ENCODE measurements at places on chromosomes 16 and 17. TPM values are rescaled to one million over a fixed set of nuclear protein-coding genes. Genes with fewer than 3 reads are reported as not detected.

Gene ATP2A1
- 4.6 TPM for total RNA-seq

Gene GLP2R
- not detected for total RNA-seq

- no peak for DNase-seq
Observed at GRCh38 chr16:78323315-78323714, 223.9 kb downstream of the WWOX start.

Gene MYO15B
- total RNA-seq, result 41.9 TPM

GRCh38 chr17:9928601-9929333 is 23.7 kb upstream of the RCVRN start:
- peak; percentile 80 for DNase-seq

Gene UNK
- 35.6 TPM for total RNA-seq

Gene ZFP90
- 14.8 TPM for total RNA-seq

Gene TBL3
- 53.3 TPM for total RNA-seq

Gene C17orf107
- total RNA-seq, result 4.4 TPM

DNA sequence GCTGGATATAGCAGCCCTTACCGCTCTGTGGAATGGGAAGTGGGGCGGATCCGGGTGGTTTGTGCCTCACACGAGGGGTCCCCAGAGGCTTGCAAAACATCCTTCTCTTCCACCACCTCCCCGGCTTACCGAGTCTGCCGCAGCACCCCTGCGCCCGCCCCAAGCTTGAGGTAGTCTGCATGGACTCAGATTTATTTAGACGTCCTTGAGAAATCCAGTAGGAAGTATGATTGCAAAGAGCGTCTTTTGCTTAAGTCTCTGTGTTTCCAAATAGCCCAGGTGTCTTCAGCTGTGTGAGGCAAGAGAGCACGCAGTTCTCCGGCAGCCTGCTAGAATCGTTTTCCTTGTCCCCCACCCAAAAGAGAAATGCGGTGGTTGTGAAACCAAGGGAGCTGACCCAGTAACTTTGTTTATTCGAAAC is 2.4 kb downstream of the KIAA0513 start:
- DNase-seq, result no peak

DNA sequence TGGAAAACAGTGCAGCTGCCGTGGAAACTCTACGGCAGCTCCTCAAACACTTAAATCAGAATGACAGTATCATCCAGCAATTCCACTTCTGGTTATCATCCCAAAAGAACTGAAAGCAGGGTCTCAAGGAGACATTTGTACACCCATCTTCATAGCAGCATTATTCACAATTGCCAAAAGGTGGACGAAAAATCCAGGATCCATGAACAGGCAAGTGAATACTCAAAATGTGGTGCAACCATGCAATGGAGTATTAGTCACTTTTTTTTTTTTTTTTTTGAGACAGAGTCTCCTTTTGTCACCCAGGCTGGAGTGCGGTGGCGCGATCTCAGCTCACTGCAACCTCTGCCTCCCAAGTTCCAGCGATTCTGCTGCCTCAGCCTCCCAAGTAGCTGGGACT is 10.6 kb upstream of the AATK start:
- DNase-seq, result no peak

Gene SECTM1
- 0.28 TPM for total RNA-seq

DNA sequence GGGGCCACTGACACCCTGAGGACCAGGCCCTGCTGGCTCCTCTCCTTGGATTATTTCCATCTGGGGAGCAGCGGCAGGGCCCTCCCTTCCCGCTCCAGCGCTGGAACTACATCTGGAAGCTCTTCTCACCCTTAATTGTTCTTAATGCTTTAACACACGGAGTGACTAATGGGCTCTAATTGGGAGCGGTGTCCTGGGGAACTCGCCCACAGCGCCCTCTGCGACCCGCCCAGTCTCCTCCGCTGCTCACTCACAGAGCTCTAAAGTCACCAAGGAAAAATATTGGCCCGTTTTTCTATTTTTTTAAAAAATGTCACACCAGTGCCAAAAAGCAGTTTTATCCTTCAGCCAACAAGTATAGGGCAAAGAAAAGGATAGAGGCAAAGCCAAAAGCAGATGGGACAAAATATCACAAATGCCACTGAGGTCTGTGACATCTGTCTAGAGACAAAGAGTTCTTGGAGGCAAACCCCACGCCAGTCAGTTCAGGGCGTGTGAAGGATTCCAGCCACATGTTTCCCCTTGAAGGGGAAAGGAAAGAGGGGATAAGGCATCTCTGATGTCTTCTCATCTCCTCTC is 134.7 kb downstream of the RBFOX3 start:
- peak; percentile 62 for DNase-seq

Gene PHB1
- total RNA-seq, result 351 TPM

Gene SNRNP25
- total RNA-seq, result 78.5 TPM

DNA sequence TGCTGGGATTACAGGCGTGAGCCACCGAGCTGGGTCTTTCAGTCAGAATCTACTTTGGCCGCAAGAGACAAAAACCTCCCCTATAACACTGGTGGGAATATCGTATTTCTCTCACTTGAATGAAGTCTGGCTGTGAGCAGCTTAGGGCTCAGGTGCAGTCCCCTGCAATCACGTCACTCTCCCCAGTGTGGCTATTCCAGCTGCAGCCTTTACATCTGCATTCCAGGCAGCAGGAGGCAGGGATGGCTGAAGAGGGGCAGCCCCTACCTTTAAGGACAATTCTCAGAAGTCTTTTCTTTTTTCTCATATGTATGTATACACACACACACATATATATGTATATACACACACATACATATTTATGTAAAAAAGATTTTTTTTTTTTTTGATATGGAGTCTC is 3.0 kb downstream of the DEF8 start:
- DNase-seq, result no peak

- DNase-seq, result peak; percentile 30
Observed at GRCh38 chr17:66720027-66720426, 114.9 kb upstream of the CACNG5 start.

Gene FOXC2
- total RNA-seq, result not detected

GRCh38 chr17:75822119-75822799 is 21.9 kb downstream of the UNC13D start:
- peak; percentile 30 for DNase-seq

Gene KRTAP17-1
- not detected for total RNA-seq

DNA sequence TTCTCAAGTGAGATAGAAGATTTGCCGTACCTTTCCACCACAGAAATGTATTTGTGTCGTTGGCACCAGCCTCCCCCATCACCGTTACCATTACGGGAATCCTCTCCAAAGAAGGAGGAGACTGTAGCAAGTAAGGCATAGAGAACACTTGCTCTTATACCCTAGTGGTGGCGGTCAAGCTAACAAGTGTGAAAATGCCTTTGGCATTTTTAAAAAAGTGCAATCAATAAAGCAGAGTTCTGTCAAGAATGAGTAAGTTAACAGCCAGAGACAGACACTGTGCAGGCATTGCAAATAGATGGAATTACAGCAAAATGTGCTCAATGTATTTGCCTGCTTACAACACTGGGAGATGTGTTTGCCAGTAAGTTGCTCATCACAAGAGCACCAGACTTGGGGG is 7.7 kb downstream of the MSL1 start:
- DNase-seq, result no peak

GRCh38 chr17:58691701-58692238 is at the start of gene TEX14:
TSS of gene TEX14 (minus strand) at chr17:58692045. CDS start at chr17:58652001, 40,044 bp downstream.
- peak; percentile 34 for DNase-seq

DNA sequence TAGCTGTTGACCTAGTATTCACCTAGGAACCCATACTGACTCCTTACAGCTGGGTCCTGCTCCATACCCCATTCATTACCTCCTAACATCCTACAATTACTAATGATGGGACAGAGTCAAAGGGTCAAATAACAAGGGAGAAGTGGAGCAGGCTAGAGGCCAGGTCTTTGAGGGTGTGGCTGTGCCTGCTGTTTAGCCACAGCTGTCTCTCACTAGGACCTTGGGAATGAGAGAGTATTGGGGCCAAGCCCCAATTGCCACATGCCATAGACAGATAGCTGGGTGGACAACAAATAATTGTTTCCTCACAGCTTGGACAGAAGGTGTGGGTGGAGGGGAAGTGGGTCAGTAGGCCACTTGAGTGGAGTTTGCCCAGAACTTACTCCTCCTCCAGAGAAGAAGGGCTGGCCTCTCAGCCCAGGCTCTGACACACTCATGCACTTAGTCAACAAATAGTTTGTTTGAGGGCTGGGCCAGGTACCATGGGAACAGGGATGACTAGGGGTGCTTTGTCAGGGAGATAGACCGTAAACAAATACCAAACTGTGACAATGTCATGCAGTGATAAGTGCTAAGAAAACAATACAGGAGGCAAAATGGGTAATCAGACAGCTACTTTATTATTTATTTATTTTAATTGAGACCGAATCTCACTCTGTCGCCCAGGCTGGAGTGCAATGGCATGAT is 10.2 kb upstream of the CENPT start:
- peak; percentile 78 for DNase-seq

DNA sequence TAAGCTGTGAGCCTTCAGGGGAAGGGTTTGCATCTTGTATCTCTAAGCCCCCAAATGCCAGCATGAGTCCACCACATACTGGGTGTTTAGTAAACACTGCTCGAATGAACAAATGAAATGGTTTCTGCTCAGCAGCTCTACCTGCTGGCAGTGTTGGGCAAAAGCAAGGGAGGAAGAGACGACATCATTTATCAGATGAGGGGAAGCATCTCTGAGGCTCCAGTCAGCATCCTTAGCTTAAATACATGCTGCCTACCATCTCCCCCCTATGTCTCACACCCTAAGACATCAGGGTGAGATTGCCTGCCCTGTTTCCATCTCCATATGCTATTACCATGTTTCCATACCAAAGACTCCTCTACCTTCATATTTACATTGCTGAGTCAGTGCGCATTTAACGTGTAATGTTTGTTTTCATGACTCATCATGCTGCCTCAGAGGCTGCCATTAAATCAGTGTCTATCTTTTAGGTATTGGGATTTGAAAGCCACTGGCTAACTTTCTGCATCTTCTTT is 379.8 kb downstream of the UTP18 start:
- peak; percentile 74 for DNase-seq

Gene KRTAP4-1
- total RNA-seq, result not detected

Gene KRTAP16-1
- not detected for total RNA-seq

DNA sequence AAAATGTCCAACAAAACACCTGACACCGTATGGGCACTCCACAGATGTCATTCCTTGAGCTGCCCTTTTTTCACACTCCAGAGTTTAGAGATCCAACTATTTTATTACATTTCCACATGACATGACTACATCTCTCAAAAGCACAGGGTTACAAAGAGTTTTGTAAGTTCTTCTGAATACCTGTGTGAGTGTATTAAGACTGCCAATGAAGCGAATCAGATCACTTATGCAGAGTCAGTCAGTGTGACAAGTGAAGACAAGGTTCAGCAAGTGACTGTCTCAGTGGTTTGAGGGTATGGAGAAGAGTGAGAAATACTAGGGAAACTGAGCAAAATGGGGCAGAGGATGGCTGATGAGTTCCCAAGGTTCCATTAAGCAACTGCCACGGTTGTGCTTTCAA is 8.4 kb downstream of the SDR42E1 start:
- DNase-seq, result no peak

Gene LLGL2
- 90.4 TPM for total RNA-seq

Gene TMEM98
- total RNA-seq, result 78.4 TPM

Gene CACNG3
- not detected for total RNA-seq

GRCh38 chr17:47884905-47885730 is 10.9 kb upstream of the SP2 start:
- DNase-seq, result peak; percentile 57

DNA sequence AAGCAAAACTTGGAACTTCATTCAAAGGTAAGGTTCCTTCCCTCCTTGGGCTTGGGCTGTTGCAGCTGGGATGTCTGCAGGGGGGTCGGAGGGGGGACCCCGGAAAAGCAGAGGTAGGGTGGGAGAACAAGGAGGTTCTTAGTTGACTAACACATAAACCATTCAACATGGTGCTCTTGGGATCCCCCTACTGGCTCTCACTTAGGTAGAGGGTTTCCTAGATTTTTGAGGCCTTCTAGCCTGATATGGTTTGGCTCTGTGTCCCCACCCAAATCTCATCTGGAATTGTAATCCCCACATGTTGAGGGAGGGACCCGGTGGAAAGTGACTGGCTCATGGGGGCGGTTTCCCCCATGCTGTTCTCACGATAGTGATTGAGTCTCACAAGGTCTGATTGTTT is 93.9 kb downstream of the RGS9 start:
- DNase-seq, result no peak

DNA sequence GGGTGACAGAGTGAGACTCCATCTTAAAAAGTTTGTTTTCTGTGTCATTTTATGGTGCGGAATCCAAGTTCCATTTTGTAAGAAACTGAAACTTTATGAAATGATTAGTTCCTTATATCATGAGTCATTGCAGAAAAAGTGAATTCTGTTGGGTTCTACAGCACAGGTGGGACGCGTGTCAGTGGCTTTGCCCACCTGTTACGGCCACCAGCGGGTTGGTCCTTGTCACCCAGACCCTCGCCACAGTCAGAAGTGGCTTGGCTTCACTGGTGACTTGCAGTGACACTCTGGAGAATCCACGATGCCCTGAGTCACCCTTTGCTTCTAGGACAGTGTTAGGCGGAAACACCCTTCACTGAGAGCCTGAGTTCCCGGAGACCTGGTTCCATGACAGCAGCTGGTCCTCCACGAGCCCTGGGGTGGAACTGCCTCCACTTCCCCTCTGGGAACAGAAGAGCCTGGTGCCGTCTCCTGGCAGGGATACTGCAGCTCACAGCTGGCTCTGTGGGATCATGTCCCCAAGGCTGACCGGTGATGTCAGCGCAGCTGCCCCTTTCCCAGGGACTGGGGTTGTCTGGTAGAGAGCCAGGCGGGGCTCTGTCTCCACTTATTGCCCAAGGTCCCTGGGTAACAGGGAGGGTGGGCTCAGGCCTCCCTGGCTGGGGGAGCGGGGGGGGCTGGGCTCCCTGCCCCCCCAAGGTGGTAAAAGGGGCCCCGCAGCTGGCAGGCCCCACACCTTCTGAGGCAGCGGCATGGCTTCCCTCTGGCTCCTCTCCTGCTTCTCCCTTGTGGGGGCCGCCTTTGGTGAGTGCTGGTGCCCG is at the start of gene CTRB1:
CTRB1 (plus strand) TSS at position 733 of the 821 bp plus-strand sequence; CDS start at position 753, 20 bp downstream.
- DNase-seq, result peak; percentile 25
